ENCODE measurements at places on chromosomes 7 and 10.

- DNase-seq = no peak
Observed at GRCh38 chr7:25884265-25884828, 267.7 kb upstream of the NFE2L3 start.

GRCh38 chr7:90532231-90532929 is 62.9 kb downstream of the PTTG1IP2 start:
- DNase-seq = no peak

DNA sequence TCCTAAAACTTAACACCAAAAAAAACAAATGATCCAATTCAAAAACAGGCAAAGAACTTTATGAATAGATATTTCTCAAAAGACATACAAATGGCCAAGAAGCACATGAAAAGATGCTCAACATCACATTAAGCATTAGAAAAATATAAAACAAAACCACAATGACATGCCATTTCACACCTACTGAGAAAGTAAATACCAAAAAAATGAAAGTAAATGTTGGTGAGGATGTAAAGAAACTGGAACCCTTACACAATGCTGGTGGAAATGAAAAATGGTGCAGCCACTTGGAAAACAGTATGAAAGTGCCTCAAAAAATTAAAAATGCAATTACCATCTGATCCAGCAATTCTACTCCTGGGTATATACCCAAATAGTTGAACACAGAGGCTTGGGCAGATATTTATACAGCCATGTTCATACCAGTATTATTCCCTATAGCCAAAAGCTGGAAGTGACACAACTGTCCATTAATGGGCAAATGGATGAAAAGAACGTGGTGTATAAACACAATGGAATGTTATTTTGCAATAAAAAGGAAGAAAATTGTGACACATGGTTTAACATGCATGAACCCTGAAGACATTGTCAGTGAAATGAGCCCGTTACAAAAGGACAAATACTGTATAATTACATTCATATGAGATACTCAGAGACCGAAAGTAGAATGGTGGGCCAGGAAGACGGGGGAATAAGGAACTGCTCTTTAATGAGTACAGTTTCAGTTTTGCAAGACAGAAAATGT is 89.0 kb downstream of the JMJD1C start:
- DNase-seq = no peak

- DNase-seq = no peak
Observed at GRCh38 chr7:135414850-135415439, 95.0 kb downstream of the CNOT4 start.

- DNase-seq = no peak
Observed at GRCh38 chr10:50231515-50232260, 19.6 kb downstream of the ASAH2 start.

DNA sequence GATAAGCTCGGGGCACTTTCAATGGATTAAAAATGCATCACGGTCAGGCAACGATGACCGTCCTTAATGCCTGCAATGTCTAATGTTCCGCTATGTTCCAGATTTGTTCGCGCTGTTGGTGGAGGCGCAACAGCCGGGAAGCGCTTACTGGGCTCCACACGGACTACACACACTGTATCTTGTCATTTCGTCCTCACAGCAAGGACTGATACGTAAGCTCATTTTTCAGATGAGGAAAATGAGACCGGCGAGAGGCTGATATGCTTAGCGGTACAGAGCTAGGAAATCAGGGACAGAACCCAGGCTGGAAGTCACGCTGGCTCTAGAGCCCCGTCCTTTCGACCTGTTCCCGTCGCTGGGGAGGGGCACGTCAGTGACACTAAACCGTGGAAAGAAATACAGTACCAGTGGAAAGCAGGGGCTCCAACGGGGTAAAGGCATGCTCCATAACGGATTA is 670 bp downstream of the TPK1 start:
- no peak for DNase-seq

DNA sequence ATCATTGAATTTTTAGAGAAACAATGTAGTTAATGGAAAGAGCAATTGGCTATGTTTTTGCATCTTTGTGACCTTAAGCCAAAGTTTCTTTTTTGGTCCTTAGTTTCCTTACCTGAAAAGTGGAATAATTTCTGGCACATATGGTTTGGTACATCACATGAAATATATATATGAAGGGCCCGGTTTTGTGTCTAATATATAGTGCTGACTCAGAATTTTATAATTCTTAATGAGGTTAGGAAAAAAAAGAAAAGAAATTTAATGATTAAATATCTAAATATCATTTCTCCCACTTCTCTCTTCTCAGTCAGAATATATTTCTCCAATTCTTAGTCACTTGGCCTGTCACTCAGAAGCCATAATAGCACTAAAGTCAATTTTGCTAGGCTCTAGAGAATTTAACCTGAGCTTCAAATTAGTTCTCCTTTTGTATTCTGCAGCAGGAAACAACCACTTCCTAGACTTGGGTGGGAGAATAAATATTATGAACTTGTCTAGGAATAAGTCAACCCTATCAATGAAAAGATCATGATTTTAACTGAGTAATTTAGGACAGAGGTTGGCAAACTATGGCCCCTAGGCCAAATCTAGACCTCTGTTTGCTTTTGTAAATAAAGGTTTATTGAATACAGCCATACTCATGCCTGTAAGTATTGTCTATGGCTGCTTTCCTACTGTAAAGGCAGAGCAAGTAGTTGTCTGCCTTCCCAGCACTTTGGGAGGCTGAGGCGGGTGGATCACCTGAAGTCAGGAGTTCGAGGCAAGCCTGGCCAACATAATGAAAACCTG is 34.6 kb downstream of the PPP1R9A start:
- no peak for DNase-seq

DNA sequence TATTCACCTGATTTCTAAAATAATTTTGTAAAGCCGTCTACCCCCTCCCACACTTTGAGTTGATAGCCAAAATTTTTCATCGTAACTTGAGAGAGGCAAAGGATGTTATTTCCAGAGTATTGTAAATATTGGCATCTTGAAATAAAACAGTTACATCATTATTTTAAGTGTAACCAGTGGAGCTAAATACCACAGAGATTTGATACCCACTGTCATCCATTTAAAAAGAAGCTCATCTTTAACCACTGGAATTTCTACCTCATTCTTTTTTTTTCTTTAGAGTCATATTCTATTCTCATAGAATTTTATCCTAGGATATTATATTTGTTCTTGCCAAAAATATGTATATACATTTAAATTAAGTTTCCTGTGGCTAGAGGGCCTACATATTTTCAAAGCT is 48.6 kb downstream of the CAMK1D start:
- DNase-seq = no peak

DNA sequence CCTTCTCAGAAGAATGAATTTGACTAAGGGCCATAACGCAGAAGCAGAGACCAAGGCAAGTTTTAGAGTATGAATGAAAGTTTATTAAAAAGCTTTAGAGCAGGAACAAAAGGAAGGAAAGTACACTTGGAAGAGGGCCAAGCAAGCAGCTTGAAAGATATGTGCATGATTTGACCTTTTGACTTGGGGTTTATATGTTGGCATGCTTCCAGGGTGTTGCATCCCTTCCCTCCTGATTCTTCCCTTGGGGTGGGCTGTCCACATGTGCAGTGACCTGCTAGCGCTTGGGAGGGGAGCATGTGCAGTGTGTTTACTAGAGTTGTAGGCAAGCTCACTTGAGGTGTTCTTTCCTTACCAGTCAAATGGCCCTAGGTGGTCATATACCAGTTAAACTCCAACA is 37.9 kb upstream of the LRRN3 start:
- no peak for DNase-seq

- no peak for DNase-seq
Observed at GRCh38 chr7:55254242-55254595, 110.9 kb upstream of the LANCL2 start.

DNA sequence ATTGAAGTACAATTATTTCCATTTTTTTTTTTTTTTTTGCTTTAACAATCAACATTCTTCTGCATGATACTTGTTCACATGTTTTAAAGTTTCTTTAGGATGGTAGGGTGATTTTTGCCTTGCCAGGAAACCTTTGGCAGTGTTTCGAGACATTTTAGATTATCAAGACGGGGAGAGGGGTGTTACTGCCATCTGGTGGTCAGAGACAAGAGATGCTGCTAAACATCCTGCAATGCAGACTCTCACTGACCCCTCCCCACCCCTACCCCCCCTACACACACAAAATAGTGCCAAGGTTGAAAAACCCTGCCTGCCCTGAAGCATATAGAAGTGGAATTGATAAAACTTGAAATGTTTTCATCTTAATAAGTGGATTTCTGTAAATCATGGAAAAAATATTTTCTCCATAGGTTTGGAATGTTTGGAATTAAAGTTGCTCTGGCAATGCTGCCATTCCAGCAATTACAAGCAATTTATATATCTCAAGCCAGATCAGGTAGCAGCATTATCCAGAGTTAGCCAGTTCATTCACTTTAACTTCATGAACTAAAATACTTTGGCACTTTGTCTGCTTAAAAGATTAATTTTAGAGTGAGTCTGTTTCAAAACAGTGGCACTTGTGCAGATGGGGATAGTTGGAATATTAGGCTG is 62.1 kb downstream of the SDHAF3 start:
- DNase-seq = no peak

GRCh38 chr10:65570143-65571010 is 1355.5 kb upstream of the LRRTM3 start:
- no peak for DNase-seq

GRCh38 chr10:3248526-3249306 is 76.1 kb upstream of the PITRM1 start:
- no peak for DNase-seq

DNA sequence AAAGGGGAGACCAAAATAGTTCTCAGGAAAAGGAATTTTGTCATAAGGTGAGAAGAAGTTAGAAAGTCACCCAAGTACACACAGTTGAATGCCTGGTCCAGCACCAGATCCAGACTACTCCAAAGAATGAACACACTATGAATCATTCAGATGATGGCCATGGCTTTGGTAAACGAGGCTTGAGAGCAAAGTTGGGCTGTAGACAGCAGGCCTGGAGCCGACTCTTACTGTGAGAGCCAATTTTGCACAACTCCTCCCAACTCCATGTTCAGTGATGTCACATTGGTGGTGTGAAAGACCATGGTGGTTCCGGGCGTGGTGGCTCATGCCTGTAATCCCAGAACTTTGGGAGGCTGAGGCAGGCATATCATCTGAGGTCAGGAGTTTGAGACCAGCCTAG is 131.6 kb downstream of the PKD1L1 start:
- no peak for DNase-seq

DNA sequence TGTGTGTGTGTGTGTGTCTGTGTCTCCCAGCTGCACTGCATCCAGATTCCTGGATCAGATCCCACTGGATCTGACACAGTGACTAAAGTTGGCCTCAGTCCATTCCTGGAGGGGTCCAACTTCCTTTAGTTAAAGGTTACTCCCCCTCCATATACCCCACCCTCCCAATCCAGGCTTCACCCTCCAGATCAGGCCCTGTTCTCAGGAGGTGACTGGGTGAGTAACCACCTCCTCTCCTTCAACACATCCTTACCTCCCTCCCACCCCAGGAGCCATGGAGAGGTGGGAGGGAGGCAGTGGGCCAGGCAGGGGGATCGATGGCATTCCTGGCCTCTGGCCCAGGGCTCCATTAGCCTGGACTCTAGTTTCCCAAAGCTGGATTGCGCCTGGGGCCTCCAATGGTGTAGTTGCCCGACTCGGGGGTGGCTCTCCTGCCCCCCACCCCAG is 11.3 kb downstream of the KCNIP2 start:
- DNase-seq = no peak

GRCh38 chr7:133727476-133728214 is 399.5 kb upstream of the LRGUK start:
- no peak for DNase-seq

DNA sequence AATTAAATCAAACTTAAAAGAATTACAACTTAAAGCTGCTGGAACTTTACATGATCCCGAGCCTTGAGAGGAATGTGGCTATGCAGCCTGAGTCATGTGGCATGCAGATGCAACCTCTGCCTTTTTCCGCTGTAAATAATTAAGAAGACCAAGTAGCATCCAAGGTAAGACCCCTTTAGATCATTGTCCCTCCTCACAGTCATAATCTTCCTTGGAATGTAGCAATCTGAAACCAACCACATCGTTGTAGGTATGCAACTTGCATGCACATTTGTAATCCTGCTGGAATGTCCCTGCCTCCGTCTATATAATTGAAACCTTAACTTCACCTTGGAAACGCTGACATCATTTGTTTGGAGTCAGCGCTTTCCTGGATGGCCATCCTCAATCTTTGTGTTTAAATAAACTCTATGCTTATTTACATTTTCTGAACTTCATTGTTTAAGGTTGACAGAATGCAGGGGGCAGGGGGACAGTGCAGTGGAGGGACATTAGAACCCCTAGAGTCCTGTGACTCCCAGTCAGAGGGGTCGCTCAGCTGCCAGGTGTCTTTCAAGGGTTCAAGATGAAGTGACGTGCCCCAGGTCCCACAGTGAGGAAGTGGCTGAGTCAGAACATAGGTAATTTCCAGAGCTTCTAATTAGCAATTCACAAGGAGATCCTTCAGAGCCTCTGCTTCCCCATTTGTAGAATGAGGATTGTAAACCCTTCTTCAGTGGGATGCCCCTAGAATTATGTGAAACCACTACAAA is 110.7 kb downstream of the RALA start:
- DNase-seq = no peak

DNA sequence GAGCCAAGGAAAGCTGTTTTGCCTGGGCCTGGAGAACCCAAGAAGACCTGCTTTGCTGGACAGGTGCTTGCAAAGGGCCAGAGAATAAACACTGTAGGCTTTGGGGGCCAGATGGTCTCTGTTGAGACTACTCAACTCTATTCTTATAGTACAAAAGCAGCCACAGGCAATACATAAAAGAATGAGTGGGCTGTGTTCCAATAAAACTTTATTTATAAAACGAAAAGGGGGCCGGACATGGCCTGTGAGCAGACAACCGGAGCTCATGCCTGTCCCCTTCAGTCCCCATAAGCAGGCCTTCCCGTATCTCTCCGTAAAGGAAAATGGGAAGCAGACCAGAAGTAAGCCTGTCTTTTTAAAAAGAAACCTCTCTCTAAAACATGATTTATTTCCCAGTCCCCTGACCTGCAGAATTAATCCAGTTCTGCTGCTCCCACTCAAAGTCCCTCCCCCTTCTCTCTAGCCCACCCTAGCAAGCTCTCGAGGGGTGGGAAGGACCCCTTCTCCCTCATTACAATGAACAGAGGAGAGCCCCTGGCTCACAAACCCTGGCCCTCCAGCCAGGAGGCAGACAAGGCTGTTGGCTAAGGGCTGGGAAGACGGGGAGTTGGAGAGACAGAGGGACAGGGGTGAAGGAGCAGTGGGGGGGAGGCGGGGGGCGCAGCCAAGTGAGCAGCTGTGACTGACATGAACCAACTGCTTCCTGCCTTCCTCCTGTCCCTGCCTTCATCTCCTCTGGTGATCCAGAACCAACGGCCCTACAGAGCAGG is 177.8 kb downstream of the NEURL1 start:
- DNase-seq = no peak

- no peak for DNase-seq
Observed at GRCh38 chr10:20890009-20890408, 7.1 kb downstream of the NEBL start.

DNA sequence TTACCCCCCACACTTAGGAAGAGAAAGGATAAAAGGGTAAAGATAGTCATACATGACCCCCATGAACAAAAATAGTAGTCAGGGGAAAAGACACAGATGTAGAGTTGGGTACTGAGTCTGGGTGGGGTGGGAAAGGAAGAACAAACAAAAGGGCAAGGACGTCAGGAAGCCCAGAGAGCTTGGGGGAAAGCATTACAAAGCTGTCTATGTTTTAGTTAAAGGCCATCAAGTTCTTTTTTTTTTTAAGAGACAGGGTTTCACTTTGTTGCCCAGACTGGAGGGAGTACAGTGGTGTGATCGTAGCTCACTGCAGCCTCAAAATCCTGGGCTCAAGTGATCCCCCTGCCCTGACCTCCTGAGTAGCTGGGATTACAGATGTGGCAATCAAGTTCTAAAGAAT is 98.4 kb upstream of the PDLIM1 start:
- DNase-seq = no peak
